Muscle of back (tissue), 13 donors: ENCODE measurements at places on chromosomes 1 and 21. TPM values are rescaled to one million over a fixed set of nuclear protein-coding genes. Genes with fewer than 3 reads are reported as not detected.

Gene ACTA1
- 12,436 TPM for polyA plus RNA-seq

Gene PTGER3
- 0.76 TPM for polyA plus RNA-seq

Gene GADD45A
- polyA plus RNA-seq = 17.0 TPM

Gene KLHDC7A
- not detected for polyA plus RNA-seq

Gene LRRIQ3
- polyA plus RNA-seq = 0.85 TPM

Gene ZNF593OS
- 0.60 TPM for polyA plus RNA-seq

Gene ERG
- polyA plus RNA-seq = 20.5 TPM

Gene CD1D
- 1.6 TPM for polyA plus RNA-seq

Gene KNCN
- not detected for polyA plus RNA-seq

Gene SPATA45
- polyA plus RNA-seq = 0.33 TPM

Gene FOXD2
- 0.27 TPM for polyA plus RNA-seq

Gene KPRP
- not detected for polyA plus RNA-seq

- no peak for DNase-seq
These were observed 40.5 kb upstream of the CSF3R start for GRCh38 chr1:36523230-36523495.

- no peak for DNase-seq
These were observed 70.7 kb upstream of the PDC start for GRCh38 chr1:186531561-186532165.

DNA sequence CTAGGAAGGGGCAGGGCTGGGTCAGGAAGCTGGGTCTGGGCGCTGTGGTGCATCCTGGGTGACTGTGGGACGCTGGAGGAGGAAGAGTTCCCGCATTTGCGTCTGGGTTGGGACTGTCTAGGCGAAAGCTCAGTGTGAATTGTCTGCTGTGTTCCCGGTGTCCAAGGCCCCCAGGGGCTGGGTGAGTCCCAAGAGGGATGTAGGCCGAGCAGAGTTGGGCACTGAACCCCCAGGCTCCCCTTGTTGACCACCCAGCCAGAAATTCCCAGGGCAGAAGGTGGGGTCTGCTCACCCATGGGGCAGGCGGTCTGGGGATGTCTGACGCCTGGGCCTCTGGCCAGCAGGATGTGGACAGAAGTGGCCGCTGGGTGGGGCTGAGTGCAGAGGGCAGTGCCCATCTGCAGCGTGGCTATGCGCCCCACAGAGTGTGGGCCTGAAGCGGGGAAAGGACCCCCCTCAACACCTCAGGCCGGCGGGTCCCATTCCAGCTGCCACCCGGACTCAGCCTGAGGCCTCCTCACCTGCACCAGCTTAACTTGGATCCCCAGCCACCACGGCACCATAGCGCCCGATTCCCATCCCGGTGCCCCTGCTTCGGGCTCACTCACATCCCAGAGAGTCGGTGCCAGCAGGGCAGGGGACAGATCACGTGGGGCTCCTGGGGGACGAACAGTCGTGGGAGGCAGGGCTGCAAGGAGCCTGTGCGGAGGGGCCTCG is 37.0 kb upstream of the POFUT2 start:
- no peak for DNase-seq

- DNase-seq = peak; percentile 40
These were observed 90.7 kb downstream of the MRPL37 start for GRCh38 chr1:54290506-54291184.

DNA sequence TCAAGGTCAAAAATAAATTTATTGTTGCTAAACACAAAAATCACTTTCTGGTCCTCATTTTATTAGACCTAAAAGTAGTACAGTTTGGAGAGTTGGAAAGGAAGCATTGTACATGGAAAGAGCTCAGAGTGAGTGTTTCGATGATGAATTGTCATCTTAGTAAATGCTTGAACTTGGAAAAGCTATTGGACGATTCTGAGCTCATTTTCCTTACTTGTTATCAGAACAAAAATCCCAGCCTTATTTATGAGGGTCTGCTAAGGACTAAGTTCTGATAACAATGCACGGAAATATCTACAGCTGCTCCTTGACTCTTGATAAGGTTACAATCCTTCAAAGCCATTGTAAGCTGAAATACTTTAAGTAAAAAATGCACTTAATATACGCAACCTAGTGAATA is 710.0 kb upstream of the PTBP2 start:
- DNase-seq = no peak

GRCh38 chr1:230308039-230308438 is 118.1 kb downstream of the PGBD5 start:
- no peak for DNase-seq

DNA sequence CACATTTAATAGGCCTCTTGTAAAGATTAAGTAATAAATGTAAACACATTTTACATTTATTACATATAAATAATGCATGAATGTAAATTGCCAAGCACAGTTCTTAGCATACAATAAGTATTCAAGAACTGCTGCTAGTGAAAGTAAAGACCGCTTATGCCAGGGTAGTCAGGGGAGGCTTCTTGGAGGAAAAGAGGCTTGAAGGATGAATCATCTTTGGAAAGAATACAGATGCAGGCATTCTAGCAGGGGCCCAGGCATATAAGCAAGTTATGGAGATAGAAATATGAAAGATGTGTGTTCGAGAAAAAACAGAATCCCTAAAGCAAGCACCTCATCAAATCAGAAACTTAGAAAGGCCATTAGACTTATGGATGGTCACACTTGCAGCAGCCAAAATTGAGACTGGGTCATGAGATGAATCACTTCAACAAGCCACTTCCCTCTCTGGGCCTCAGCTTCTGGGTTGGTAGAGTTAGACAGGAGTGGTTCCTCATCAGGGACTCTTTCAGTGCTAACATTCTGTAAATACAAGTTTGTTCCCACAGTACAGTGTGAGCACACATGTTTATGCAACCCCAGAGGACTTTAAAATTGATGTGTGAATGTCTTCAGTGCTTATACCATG is 79.8 kb upstream of the ROR1 start:
- no peak for DNase-seq

DNA sequence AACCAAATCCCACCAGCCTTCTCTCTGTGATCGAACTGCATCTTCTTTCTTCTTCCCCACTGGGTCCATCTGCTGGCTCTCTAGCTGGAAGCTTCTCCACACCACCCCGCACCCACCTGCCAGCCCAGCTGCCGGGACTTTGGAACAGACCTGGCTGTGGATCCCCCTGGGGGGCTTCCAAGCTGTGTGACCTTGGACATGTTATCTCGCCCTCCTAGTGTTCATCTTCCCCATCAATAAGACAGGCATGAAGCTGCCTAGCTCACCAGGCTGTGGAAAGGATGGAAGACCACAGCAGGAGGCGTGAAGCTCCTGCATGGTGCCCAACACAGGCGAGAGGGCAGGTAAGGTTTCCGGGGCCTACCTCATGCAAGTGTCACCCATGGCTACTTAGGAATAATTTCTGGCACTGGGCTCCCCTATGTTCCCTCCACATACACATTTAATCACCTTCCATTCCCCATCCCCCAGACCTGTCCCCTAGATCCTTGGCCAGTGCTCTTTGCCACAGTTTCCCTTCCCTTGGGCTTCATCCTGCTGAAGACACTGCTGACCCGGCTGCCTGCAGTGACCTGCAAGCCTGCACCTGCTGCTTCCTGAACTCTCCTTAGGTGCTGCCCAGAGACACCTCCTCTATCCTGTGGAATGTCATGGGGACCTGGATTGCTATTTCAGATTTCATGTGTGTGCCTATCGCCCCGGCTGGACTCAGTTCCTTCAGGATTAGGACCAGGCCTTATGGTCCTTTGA is 13.2 kb upstream of the C2CD2 start:
- DNase-seq = no peak

DNA sequence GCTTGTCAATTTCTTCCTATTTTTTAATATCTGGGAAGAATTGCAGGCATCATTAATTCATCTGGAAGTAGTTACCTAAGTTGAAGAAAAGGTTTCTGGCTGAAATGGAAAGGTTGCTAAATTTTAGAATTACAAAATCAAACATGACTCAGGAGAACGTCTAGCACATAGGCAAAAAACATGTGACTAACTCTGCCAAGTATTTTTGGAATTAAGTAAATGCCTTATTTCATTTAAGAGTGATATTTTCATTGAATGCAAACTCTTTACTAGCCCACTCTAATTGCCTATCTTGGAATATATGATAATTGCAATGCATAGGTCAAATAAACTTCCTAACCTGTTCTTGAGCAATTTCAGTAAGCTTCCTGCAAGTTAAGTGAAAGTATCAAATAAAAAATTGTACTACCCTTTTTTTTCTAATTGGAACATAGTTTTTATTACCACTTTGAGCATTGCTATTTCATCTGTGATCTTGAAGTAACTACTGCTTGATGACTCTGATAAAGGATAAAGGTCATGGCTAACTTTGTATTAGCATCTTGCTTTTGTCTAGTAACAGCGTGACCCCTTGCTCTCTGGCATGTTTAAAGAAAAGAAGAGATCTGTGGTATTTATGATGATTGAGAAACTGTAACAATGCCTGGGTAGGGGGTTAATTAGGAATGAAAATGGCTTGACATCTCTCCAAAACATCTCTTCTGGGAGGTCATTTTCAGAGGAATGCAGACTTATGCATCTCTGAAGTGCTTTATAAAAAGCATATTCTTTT is 208.3 kb upstream of the NCAM2 start:
- DNase-seq = peak; percentile 32

DNA sequence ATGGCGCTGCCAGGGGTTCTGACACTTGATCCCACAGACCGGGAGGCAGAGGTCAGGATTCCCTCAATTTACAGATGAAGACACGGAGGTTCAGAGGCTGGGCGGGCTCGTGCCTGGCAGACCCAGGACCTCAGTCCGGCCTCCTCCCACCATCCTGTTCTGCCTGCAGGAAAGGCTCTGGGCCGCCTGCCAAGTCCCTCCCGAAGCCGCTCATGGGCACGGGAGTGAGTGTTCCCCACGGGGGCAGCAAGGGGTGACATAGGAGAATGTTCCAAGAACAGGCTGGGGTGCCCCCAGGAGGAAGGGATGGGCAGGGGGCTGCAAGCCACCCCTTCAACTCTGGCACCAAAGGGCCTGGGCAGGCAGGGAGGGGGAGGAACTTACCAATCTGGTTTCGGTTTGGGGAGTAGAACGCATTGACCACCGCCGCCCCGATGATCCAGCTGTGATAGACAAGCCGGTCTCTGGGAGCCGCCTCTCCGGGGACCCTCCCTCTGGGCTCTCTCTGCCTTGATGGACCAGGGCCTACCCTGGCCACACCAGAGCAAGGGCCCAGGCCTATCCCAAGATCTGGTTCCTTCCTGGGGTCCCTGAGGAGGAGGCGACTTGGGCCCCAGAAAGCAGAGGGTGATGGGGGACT is 7.5 kb downstream of the PRXL2B start:
- DNase-seq = no peak

DNA sequence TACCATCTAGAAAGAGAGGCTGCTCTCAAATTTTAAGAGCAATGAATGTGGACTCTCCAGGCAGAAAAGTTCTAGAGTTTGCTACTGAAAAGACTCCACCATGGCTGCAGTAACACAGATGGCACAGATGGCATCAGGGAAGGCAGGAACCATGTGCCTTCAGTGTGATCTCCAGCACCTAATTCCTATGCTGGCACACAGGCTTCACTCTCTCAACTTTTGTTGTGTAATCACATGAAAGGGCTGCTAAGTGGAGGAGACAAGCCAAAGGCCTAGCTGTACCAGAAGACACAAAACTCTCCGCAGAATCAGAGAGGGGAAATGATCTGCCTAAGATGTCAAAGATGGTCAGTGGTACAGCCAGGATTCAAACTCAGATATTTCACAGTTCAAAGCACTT is 31.1 kb downstream of the ERI3 start:
- no peak for DNase-seq

- no peak for DNase-seq
These were observed 12.1 kb upstream of the ABL2 start for GRCh38 chr1:179241530-179242097.

DNA sequence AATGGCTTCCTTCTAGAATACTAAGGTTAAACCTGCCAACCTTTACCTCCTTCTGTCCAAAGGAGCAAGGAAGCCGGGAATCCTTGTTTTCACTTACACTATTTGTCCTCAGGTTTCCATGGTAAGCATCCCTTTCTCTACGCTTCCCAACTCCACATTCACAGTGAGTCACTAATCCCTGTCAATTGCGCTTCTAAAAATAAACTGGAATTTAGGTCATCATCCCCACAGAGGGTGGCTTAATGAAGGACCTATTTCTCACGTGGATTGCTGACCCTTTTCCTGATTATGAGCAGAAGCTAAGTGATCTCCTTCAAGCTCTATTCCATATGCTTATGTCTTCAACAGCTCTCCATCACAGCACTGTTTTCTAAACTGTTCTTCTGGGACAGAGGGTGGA is 39.9 kb upstream of the ABCA4 start:
- DNase-seq = peak; percentile 64

- DNase-seq = no peak
These were observed 11.2 kb downstream of the KLF17 start for GRCh38 chr1:44129616-44130500.

DNA sequence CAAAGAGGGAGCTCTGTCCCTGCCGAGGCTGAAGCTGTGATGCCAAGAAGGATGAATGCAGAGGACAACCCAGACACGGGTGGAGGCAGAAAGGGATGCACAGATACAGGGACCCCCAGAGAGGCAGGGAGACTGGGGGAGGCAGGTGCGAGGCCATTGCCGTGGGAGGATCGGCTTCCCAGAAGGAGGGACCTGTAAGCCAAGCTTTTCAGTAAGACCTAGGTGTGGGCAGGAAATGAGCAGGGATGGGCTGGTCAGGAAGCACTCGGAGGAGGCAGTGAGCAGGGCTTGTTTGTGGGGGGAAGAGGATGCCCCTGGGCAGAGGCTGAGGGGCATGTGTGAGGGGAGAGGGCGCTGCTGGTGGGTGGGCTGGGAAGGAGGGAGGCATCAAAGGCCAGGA is 67.7 kb upstream of the WNT4 start:
- DNase-seq = no peak

- DNase-seq = no peak
These were observed 1.2 kb downstream of the SLAMF7 start for GRCh38 chr1:160740133-160740688.

DNA sequence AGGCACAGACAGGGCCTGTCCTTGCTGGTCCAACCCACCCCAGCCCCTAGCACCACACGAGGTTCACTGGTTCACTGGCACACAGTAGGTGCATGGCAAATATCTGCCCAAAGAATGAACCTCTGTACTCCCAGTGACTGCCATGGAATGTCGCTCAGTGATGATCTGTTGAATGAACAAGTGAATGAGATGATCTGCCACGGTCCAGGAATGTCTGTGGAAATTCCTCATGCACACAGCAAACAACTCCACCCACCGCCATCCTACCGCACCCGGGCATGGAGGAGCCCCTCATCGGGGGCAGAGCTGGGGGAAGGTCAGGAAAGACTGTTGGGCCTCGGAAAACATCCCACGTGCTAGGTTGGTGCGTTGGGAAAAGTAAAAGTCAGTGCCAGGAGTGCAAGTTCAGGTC is 1.7 kb downstream of the HSPG2 start:
- no peak for DNase-seq

GRCh38 chr1:161071886-161072371 is 2.2 kb upstream of the ARHGAP30 start:
- no peak for DNase-seq

DNA sequence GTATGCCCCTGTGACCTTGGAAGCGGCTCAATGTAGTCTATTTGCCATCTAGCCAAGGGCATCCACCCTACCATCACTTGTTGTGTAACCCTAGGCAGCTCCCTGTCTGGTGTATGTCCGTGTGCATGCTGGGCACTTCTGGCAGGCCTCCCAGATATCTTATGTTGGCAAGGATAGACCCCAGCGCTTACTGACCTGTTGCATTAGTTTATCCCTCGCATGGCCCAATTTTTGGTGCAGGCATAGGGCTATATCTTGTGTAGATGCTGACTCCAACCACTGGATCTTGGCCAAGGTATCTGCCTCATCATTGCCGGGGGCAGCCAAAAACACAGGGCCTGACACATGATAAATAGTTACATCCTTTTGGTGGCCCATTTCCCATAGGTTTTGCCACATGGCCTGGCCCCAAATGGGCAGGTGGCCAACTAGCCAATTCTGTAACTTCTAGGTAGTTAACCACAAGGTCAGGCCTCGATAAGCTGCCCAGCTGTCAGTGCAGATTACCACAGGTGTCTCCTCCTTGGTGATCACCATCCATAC is 14.0 kb upstream of the TBX19 start:
- no peak for DNase-seq
